ENCODE measurements at places on chromosomes 11 and 22.

GRCh38 chr11:3369366-3369765 is 9.6 kb downstream of the ZNF195 start:
- H3K36me3 ChIP-seq: peaks cover 86% of the 10 kb centered on the region
- no peak overlapping the region for H3K4me3 ChIP-seq
- DNase-seq: no peak

DNA sequence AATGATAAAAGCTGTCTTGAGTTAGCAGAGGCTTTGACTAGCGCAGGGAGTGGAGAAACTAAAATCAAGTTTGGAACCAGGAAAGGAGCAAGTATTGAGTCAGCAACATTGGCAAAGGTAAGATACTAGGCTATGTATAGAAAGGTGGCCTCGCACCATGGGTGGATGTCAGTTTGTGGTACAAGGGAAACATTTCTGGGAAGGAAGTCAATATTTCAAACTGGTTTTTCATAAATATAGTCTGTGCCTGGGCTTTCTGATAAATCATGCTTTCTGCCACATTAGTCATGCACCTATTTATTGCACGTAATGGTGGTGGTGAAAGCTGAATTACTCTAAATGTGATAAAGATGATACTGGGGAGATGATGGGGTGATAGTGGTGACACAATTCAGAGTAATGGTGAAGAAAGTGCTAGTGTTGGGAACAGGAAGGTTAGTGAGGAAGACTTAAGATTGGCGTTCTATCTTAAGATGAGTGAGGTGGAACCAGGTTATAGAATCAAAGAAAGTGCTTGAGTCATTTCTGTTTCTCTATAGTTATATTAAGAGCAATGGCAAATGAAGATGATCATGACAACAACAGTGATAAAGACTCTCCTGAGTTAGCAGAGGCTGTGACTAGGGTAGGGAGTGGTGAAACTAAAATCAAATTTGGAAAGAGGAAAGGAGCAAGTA is 729.0 kb downstream of the FAM181B start:
- H3K36me3 ChIP-seq: no peaks in the 10 kb centered on the region
- no peak for DNase-seq
- H3K4me3 ChIP-seq: no peak overlapping the region
- H3K27ac ChIP-seq: no peak overlapping the region

- no peaks in the 10 kb centered on the region for H3K27me3 ChIP-seq
- no peak for DNase-seq
- H3K4me3 ChIP-seq: no peak overlapping the region
- H3K27ac ChIP-seq: no peak overlapping the region
These were observed 221.3 kb downstream of the INSC start for GRCh38 chr11:15336021-15336420.

- no peak for DNase-seq
- H3K4me3 ChIP-seq: no peak overlapping the region
- no peaks in the 10 kb centered on the region for H3K27me3 ChIP-seq
- peaks cover 1% of the 10 kb centered on the region for H3K36me3 ChIP-seq
- H3K27ac ChIP-seq: peak overlapping the region; percentile 47
- peaks cover 31% of the 10 kb centered on the region for H3K4me1 ChIP-seq
These were observed 73.9 kb downstream of the SGSM3 start for GRCh38 chr22:40444178-40444831.

GRCh38 chr11:65421794-65422632 is 585 bp upstream of the NEAT1 start:
- peaks cover 71% of the 10 kb centered on the region for H3K4me1 ChIP-seq
- H3K36me3 ChIP-seq: peaks cover 92% of the 10 kb centered on the region
- DNase-seq: peak; percentile 78
- no peaks in the 10 kb centered on the region for H3K27me3 ChIP-seq

DNA sequence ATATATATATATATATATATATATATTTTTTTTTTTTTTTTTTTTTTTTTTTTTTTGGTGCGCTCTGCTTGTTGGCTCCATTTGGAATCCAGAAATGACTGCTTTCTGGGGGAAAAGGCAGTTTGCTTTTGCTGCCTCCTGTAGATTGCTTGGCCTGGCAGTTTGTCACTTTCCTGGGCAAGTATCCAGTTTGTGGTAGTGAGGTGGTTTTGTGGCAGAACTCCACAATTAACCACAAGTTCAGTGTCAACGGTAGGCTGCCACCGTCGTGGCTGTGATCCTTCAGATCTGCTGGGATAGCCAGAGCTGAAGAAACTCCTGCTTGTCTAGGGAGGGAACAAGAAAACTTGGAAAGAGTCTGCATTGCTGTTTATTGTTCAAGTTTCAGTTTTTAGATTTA is 5.0 kb upstream of the PDE3B start:
- no peaks in the 10 kb centered on the region for H3K36me3 ChIP-seq
- H3K27me3 ChIP-seq: no peaks in the 10 kb centered on the region

- H3K4me1 ChIP-seq: no peaks in the 10 kb centered on the region
- H3K4me3 ChIP-seq: no peak overlapping the region
- H3K36me3 ChIP-seq: no peaks in the 10 kb centered on the region
- no peak for DNase-seq
These were observed 175.7 kb downstream of the SHANK2 start for GRCh38 chr11:71076525-71077304.

DNA sequence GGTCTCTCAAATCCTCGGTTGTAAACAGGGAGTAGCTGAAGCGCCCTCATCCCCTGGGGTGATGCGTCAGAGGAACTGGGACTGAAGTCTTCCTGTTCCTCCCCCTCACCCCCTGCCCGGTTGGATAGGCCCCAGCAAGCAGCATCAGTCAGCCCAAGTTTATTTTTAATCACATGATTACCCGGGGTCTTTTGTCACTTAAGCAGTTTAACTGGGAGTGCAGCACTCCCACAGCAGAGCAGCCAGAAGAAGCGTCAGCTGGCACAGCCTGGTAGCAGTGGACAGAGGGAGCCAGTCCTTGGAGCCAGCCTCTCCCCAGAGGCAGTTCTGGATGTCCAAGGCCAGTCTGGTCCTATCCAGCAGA is 342.1 kb downstream of the CTTN start:
- no peak for DNase-seq
- no peak overlapping the region for H3K27ac ChIP-seq
- no peaks in the 10 kb centered on the region for H3K36me3 ChIP-seq
- peaks cover 59% of the 10 kb centered on the region for H3K27me3 ChIP-seq
- H3K4me3 ChIP-seq: no peak overlapping the region

GRCh38 chr22:19120829-19121630 is 1.2 kb downstream of the DGCR2 start:
- H3K27ac ChIP-seq: peak overlapping the region; percentile 83
- H3K4me3 ChIP-seq: peak overlapping the region; percentile 85
- peaks cover 20% of the 10 kb centered on the region for H3K36me3 ChIP-seq
- no peaks in the 10 kb centered on the region for H3K27me3 ChIP-seq
- no peak for DNase-seq

- no peaks in the 10 kb centered on the region for H3K36me3 ChIP-seq
- H3K4me3 ChIP-seq: no peak overlapping the region
- H3K27ac ChIP-seq: no peak overlapping the region
- DNase-seq: no peak
These were observed 140.8 kb upstream of the ARHGAP20 start for GRCh38 chr11:110852921-110853490.

GRCh38 chr11:68778205-68778604 is 26.9 kb upstream of the TESMIN start:
- no peak overlapping the region for H3K27ac ChIP-seq
- H3K4me1 ChIP-seq: no peaks in the 10 kb centered on the region
- peaks cover 85% of the 10 kb centered on the region for H3K36me3 ChIP-seq
- H3K4me3 ChIP-seq: no peak overlapping the region

DNA sequence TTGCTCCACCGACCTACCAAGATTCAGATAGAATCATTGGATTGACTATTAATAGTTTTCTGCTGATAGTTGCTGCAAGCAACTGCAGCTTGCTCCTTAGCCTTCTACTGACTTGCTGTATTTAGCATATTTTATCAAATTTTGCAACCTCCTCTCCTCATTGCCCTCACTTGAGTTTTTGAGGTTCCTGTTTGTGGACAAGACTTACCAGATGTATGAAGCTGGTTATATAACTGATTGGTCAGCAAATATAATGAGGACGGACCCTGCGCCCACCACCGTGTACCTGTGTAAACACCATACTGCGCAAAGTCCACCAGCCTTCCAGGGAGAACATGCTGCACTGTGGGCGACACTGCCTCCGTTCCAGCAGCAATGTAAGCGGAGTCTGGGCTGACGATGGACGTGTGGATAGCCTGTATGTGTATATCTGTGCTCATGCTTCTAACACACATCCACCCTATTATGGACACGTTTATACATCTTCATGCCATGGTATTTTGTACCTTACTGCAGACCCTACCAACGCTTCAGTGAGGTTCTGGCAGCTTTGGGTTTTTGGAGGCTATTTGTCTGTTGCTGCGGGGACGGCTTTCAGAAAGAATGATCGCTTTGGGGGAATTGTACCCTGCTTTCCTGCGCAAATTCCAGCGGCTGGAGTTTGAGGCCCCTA is 1.5 kb upstream of the USP18 start:
- peaks cover 27% of the 10 kb centered on the region for H3K4me1 ChIP-seq
- no peak overlapping the region for H3K4me3 ChIP-seq
- no peak for DNase-seq
- H3K27me3 ChIP-seq: no peaks in the 10 kb centered on the region
- peak overlapping the region; percentile 97 for H3K27ac ChIP-seq

DNA sequence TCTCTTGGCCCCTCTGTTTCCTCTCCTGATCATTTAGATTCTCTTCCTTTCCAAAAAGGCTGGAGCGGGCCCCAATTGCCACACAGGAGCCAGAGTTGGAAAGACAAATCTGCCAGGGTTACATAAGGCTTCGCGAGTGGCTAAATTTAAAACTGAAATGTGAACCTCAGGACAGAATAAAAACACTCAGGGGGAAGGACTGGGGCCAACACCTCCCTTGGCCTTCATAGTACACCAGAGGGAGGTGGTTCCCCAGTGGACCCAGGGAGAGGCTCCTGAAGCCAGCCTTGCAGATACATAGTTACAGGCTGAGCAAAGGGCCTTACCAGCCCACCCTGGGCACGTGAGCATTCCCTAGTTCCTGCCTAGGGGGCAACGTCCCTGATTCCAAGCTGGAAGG is 150.1 kb downstream of the MN1 start:
- peaks cover 9% of the 10 kb centered on the region for H3K27me3 ChIP-seq
- H3K36me3 ChIP-seq: no peaks in the 10 kb centered on the region
- no peaks in the 10 kb centered on the region for H3K4me1 ChIP-seq
- H3K27ac ChIP-seq: no peak overlapping the region

DNA sequence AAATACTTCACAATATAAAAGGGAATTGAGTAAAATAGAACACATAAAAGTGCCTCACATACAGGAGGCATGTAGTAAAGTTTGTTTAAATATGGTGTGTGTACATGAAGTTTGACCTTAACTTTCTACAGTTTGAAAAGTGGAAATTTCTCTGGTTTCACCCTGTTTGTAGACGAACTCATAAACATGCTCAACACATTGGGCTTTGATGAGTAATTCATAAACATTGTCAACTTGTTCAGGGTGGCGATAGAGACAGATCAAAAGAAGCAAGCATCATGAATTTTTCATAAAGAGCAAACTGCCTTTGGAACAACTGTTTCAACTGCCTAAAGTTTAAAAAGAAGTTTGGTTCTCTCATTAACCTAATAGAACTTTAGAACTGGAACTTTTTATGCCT is 9.1 kb downstream of the SLN start:
- DNase-seq: no peak
- no peaks in the 10 kb centered on the region for H3K36me3 ChIP-seq
- H3K27ac ChIP-seq: no peak overlapping the region
- H3K4me1 ChIP-seq: no peaks in the 10 kb centered on the region
- peaks cover 54% of the 10 kb centered on the region for H3K27me3 ChIP-seq
- H3K4me3 ChIP-seq: no peak overlapping the region

GRCh38 chr11:68687311-68687710 is 3.0 kb downstream of the GAL start:
- H3K4me3 ChIP-seq: no peak overlapping the region
- DNase-seq: no peak
- no peaks in the 10 kb centered on the region for H3K36me3 ChIP-seq
- H3K27me3 ChIP-seq: peaks cover 59% of the 10 kb centered on the region

- peak overlapping the region; percentile 28 for H3K27ac ChIP-seq
- H3K36me3 ChIP-seq: peaks cover 9% of the 10 kb centered on the region
- H3K27me3 ChIP-seq: no peaks in the 10 kb centered on the region
- DNase-seq: peak; percentile 23
- H3K4me3 ChIP-seq: peak overlapping the region; percentile 59
These were observed 16.5 kb downstream of the TMEM258 start for GRCh38 chr11:61775606-61776554.

GRCh38 chr11:7543302-7543701 is 29.5 kb downstream of the PPFIBP2 start:
- H3K27me3 ChIP-seq: peaks cover 18% of the 10 kb centered on the region
- no peak for DNase-seq
- peaks cover 2% of the 10 kb centered on the region for H3K36me3 ChIP-seq
- no peak overlapping the region for H3K4me3 ChIP-seq
- peaks cover 4% of the 10 kb centered on the region for H3K4me1 ChIP-seq

- no peaks in the 10 kb centered on the region for H3K27me3 ChIP-seq
- no peak overlapping the region for H3K4me3 ChIP-seq
- no peak for DNase-seq
- H3K4me1 ChIP-seq: no peaks in the 10 kb centered on the region
These were observed 7.0 kb downstream of the OR51B5 start for GRCh38 chr11:5336331-5336730.

DNA sequence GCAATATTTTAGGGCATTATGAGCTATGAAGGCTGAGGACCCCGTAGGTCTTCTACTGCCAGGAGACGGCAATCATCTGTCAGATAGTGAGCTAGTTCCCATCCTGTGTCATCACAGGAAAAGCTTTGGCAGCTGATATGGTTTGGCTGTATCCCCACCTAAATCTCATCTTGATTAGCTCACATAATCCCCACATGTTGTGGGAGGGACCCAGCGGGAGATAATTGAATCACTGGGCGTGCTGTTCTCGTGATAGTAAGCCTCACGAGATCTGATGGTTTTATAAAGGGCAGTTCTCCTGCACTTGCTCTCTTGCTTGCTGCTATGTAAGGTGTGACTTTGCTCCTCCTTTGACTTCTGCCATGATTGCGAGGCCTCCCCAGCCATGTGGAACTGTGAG is 18.1 kb downstream of the CSRP3 start:
- no peak overlapping the region for H3K4me3 ChIP-seq
- no peaks in the 10 kb centered on the region for H3K27me3 ChIP-seq
- no peaks in the 10 kb centered on the region for H3K4me1 ChIP-seq
- H3K27ac ChIP-seq: no peak overlapping the region
- no peak for DNase-seq

DNA sequence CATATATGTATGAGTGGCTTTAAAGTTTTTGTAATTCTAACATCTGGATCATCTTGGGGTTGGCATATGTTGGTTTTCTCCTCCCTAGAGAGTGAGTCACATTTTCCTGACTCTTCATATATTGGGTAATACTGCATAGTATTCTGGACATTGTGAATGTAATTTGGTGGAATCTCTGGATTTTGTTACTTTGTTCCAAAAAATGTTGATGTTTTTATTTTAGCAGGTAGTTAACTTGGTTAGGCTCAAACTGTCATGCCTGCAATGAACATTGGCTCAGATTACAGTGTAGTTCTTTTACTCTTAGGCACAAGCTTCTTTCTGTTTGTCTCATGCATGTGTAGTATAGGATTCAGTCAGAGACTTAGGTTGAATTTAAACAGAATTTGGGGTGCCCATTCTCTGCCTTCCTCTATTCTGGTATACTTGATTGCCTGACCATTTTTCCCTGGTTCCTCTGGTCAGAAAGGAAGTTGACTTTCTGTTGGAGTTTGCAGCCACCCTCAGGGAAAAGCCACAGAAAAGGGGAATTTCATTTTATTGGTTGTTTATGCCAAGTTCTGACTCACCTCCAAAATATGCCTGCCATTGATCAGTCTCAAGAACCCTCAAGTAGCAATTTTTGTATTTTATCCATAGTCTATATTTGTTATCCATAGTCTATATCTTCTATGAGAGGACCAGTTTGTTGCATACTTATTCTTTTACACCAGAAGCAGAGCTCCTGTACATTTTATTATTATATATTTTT is 151.7 kb downstream of the UVRAG start:
- H3K36me3 ChIP-seq: peaks cover 4% of the 10 kb centered on the region
- no peaks in the 10 kb centered on the region for H3K27me3 ChIP-seq
- DNase-seq: no peak
- H3K4me3 ChIP-seq: no peak overlapping the region

Measured in effector memory CD8-positive, alpha-beta T cell (primary cell).